LNCaP clone FGC (cell line): ENCODE measurements at places on chromosomes 7 and 10.

- DNase-seq = no peak
Observed at GRCh38 chr7:1123715-1124114, 35.8 kb downstream of the GPER1 start.

DNA sequence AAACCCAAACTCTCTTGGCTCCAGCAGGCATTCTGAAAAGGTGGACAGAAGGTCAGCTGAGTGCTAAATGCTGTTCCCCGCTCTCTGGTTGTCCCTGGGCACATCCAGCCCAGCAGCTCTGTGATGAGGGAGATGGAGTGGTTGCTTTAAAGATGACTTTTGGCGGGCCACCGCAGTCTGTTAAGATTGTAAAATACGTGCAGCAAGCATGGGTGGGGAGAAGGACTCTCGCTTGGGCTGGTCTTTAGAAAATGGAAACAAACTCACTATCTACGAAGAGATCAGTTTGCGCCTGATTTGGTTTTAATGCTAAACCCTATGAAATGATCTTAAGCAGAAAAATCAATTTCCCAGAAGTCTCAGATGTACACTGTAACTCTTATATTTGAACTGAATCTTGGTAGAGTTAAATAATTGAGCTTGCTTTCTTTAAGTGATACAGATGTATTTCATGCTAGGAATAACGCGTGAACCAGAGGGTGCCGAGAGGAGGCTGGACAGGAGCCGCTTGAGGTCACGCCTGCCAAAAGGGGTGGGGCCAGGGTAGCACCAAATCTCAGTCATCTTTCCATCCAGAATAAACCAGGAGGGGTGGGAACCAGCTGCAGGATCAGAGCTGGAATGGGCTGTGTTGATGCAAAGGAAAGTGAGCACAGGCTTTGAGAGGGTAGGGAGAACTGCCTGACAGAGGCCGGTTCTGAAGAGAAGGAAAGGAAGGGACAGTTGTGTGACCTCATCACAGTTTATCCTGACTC is 170.2 kb upstream of the MKI67 start:
- no peak for DNase-seq

- DNase-seq = no peak
Observed at GRCh38 chr10:94549221-94549620, 3.6 kb downstream of the HELLS start.

DNA sequence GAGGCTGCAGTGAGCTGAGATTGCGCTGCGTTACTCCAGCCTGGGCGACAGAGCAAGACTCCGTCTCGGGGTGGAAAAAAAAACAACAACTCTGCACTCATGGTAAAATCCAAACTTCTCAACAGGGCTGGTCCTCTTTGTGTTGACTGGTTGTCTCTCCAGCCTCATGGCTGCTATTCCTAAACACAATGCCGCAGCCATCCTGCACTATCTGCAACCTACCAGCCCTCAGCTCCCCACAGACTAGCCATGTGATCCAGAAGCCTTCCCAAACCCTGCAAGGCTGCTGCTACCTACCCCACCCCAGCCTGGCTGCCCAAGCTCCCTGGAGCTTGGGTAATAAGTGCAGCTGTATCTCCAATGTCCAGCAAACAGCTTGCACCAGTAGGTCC is 11.7 kb downstream of the ZYX start:
- no peak for DNase-seq

DNA sequence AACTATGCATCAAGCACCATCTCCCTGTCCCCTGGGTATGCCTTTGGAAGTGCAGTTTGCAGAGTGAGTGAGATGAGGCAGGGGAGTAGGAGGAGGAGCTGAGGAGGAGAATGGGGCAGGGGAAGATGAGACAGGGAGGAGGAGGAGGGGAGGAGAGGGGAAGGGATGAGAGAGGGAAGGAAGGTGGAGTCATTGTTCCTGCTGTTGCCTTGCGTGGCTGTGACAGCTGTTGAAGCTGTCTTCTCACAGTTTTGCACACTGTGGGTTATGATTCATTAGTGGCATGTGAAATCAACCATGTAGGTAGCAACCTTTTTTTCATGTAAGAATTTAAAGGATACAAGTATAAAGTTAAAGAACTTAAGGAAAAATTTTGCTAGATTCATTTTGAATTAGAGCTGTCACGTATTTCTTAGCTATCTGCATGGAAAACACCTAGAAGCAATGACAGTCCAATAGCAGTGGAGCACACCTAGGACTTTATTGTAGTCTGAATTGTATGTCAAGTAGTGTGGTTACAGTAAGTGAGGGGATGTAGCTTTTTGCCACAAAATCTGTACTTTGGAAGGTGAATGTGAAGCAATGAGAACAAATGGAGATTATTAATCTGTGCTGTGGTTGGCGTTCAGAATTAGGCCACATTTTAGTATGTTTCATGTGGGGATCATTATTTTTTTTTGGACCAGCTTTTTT is 21.7 kb downstream of the CCM2 start:
- no peak for DNase-seq

- DNase-seq = peak; percentile 73
Observed at GRCh38 chr7:98168181-98168903, 42.9 kb upstream of the BHLHA15 start.

- no peak for DNase-seq
Observed at GRCh38 chr7:2639181-2639681, 7.4 kb downstream of the TTYH3 start.

DNA sequence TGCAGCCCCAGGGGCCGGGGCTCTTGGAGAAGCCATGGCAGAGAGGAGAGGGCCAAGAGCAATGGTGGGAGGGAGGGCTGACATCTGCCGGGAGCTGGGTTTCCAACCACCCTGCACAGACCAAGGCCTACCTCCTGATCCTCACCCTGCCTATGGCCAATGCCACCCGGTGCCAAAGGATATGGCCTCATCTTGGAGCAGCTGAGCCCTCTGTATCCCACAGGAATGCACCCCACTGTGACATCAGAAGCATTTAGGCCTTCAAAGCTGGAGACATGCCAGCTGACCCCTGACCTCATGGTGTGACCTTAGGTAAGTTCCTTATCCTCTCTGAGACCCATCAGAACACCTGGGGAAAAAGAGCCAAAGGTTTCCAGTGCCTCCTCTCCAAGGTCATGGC is 113.6 kb upstream of the ZMIZ1 start:
- DNase-seq = no peak

DNA sequence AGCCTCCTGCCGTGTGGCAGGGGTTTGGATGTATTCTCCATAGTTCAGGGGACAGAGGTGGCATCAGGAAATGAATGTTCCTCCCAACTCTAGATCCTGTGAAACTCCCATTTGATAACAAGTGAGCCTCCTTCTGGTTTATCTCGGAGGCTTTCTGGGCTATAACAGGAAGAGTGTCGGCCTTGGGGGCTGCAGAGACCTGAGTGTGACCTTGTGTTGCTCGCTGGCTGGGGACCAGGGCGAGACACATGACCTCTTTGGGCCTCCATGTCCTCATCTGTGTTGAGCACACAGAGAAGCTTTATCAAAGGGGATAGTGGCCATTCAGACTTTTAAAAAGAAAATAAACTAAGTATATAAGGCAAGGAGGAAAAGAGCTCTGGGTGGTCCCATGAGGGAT is 78.0 kb upstream of the SMNDC1 start:
- DNase-seq = no peak

DNA sequence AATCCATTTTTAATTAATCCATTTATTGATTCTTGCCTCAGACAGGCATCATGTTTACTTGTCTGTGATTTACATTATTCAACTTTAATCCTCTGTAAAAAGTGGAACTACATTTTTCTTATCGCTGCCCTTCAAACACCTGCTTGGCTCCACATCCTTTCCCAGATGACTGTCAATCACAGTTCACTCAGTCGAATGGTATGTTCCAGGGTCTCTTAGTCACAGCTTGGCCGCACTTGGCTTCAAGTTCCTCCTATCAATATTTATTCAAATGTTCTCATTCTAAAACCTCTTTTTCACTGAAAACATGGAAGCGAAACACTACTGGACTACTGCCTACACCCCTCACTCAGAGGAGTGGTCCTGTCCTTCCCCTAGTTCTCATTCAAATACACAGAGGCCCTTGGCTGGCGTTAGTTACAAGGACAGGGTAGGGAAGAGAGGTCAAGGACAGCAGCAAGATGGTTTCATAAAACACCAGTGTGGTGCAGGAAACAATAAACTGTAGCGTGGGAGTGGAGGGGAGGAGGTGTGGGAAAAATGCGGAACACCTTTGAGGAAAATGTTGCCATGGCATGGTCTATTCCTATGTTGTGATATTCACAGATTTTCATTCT is 143.2 kb downstream of the USP6NL start:
- DNase-seq = no peak

GRCh38 chr10:112250555-112250954 is 32.6 kb upstream of the TECTB start:
- DNase-seq = no peak

DNA sequence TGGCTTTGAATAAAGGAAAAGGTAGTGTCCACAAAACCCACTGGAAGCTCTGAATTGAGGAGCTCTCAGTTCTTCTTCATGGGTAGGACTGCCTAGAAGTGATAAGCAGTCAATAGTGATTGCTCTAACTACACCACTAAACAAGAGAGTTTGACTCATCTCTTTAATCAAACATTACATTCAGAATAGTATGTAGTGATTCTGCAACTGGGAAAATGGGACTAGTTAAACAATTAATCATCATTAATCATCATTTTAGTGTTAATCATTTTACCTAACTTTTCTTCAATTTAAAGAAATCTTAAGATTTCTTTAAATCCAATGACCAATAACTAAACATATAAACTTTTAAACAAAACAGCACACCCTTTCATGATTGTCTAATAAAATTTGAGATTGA is 484.0 kb upstream of the FZD8 start:
- DNase-seq = no peak

DNA sequence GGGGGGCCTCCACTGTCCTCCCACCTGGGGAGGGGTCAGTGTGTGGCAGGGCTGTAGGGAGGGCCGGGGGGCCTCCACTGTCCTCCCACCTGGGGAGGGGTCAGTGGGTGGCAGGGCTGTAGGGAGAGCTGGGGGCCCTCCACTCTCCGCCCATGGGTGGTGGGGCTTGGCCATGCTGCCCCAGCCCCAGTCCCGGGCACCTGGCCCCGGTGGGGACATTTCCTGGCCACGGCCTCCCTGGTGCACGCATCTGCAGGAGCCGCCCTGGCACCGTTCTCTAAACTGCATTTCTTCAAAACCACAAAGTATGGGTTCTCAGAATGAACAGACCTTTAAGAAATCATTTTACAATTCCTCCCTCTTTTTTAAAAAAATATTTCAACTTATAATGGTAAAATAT is 89.3 kb upstream of the PDGFA start:
- no peak for DNase-seq

DNA sequence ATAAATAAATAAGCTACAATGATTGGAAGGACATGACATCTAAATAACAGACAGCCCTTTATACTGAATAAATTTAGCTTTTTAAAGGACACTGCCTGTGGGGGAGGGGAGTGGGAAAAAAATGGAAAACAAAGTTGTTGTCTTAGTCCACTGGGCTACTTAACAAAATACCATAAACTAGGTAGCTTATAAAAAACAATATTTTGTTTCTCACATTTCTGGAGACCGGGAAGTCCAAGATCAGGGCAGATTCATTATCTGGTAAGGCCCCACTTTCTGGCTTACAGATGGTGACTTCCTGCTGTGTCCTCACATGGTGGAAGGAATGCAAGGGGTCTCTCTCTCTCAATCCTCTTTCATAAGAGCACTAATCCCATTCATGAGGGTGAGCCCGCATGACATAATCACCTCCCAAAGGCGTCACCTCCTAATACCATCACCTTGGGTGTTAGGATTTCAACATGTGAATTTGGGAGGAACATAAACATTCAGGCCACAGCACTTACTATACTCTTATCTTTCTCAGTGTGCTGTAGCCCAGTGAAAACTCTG is 43.0 kb downstream of the DNAJC12 start:
- no peak for DNase-seq

DNA sequence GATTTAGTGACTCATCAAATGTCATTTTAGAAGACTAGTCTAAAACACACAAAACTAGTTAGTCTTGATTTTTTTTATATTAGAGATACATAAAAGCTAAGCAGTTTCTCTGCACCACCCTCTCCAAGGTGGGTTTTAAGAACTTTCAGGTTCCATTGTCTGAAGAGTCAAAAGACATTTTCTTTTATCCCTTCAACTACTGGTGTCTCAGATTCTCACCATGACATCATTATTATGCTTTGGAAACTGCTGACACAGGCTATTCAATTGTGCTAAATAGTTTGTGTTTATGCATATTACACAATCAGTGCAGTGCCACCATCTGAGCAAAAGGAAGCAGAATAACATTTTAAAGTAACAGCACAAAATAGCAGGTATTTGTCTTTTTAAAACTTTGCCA is 52.2 kb downstream of the IGF2BP3 start:
- no peak for DNase-seq

- no peak for DNase-seq
Observed at GRCh38 chr7:44246396-44247113, 45.8 kb downstream of the YKT6 start.

GRCh38 chr10:7534480-7534852 is 123.6 kb upstream of the SFMBT2 start:
- DNase-seq = no peak

GRCh38 chr10:103181244-103181643 is 11.8 kb downstream of the NT5C2 start:
- DNase-seq = no peak

- DNase-seq = no peak
Observed at GRCh38 chr7:115037128-115037802, 115.4 kb downstream of the MDFIC start.

- DNase-seq = no peak
Observed at GRCh38 chr10:91149550-91149949, 70.9 kb upstream of the PCGF5 start.

DNA sequence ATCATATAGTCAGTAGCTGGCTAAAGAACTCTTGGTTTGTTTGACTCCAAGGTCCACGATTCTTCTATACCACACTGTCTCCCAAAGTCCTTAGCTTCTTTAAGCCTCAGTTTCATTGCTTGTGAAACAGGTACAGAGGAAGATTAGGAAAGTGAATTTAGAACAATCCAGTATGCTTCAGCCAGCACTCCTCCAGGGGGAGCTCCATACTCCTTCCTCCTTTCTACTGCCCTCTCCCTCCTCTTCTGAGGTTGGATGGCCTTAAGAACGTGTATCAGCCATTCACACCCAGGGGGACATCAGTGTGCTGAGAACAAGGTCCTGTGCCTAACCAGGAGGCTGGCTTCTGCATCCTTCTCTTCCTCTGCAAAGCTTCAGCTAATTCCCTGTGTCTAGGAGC is 54.8 kb upstream of the CALD1 start:
- peak; percentile 23 for DNase-seq

DNA sequence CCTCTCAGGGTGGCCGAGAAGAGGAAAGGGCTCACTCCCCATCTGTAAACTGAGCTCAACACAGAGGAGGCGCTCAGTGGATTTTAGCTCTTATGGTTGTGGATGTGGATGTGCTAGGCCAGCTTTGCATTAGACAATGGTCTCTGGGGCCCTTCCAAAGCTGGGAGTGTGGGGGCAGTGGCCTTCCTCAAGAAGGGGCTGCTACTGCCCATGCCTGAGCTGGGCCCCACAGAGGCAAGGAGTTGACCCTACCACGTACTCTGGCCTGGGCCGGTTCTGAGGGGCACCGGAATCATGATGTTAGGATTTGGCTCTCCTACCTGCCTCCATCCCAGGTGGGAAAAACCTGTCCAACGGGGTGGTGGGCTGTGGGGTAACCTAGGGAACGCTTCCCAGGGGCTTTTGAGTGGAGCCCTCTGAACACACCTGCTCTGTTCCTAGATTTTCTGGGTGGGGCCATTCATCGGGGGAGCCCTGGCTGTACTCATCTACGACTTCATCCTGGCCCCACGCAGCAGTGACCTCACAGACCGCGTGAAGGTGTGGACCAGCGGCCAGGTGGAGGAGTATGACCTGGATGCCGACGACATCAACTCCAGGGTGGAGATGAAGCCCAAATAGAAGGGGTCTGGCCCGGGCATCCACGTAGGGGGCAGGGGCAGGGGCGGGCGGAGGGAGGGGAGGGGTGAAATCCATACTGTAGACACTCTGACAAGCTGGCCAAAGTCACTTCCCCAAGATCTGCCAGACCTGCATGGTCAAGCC is 11.5 kb downstream of the AQP1 start:
- DNase-seq = no peak
